ENCODE measurements at places on chromosomes 1 and 21.

- H3K27ac ChIP-seq = no peak overlapping the region
- no peaks in the 10 kb centered on the region for H3K4me1 ChIP-seq
- no peaks in the 10 kb centered on the region for H3K27me3 ChIP-seq
- H3K36me3 ChIP-seq = no peaks in the 10 kb centered on the region
- no peak overlapping the region for H3K4me3 ChIP-seq
- peak; percentile 12 for DNase-seq
Observed at GRCh38 chr1:211625040-211625439, 46.1 kb upstream of the SLC30A1 start.

GRCh38 chr1:109229531-109230127, 15.9 kb downstream of the SARS1 start:
- no peak overlapping the region for H3K4me3 ChIP-seq
- H3K27me3 ChIP-seq = no peaks in the 10 kb centered on the region
- H3K27ac ChIP-seq = no peak overlapping the region
- DNase-seq = no peak
- H3K4me1 ChIP-seq = peaks cover 6% of the 10 kb centered on the region
- H3K36me3 ChIP-seq = peaks cover 67% of the 10 kb centered on the region

GRCh38 chr1:48069662-48070395, 72.6 kb upstream of the TRABD2B start:
- H3K4me3 ChIP-seq = no peak overlapping the region
- no peak for DNase-seq
- H3K27me3 ChIP-seq = peaks cover 32% of the 10 kb centered on the region
- no peaks in the 10 kb centered on the region for H3K4me1 ChIP-seq
- H3K27ac ChIP-seq = no peak overlapping the region

DNA sequence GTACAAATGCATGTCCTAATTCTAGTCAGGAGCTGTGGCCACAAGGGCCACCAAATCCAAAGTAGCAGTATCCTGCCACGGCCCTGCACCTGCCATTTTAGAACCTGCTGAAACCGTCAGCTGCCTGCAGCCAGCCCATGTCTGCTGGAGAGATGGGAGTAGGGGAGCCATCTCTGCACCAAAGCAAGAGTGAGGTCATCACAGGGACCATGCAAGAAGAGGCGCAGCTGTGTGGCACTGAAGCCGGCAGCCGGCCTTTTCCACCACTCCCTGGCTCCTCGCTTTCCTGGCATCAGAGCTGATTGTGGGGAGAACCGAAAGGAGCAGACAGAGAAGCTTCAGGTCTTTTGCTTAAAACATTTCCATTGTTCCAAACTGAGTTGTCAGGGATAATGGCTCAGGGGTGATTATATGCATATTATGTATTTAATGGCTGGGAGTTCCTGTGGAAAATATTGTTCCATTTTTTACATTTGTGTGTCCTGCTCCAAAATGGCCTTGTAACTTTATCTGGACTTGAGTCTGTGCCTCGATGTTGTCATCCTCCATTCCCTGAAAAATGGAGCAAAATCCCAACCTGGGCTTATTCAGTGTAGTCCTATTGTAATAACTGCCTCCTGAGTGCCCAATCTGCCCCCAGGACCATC, 18.7 kb upstream of the NBL1 start:
- no peak overlapping the region for H3K27ac ChIP-seq
- no peak overlapping the region for H3K4me3 ChIP-seq
- peaks cover 3% of the 10 kb centered on the region for H3K4me1 ChIP-seq
- no peak for DNase-seq
- no peaks in the 10 kb centered on the region for H3K27me3 ChIP-seq

- H3K27me3 ChIP-seq = no peaks in the 10 kb centered on the region
- H3K4me3 ChIP-seq = peak overlapping the region; percentile 5
- peak; percentile 45 for DNase-seq
- peaks cover 3% of the 10 kb centered on the region for H3K36me3 ChIP-seq
- H3K4me1 ChIP-seq = peaks cover 41% of the 10 kb centered on the region
- peak overlapping the region; percentile 6 for H3K27ac ChIP-seq
Observed at GRCh38 chr1:108080448-108080847, 115.5 kb upstream of the VAV3 start.

- no peaks in the 10 kb centered on the region for H3K4me1 ChIP-seq
- H3K4me3 ChIP-seq = no peak overlapping the region
- no peak overlapping the region for H3K27ac ChIP-seq
- H3K27me3 ChIP-seq = peaks cover 9% of the 10 kb centered on the region
Observed at GRCh38 chr1:226327761-226328162, 18.8 kb upstream of the LIN9 start.

GRCh38 chr1:167502192-167502551, 16.2 kb downstream of the CD247 start:
- peaks cover 66% of the 10 kb centered on the region for H3K36me3 ChIP-seq
- H3K4me1 ChIP-seq = peaks cover 83% of the 10 kb centered on the region
- no peaks in the 10 kb centered on the region for H3K27me3 ChIP-seq
- peak overlapping the region; percentile 59 for H3K4me3 ChIP-seq

DNA sequence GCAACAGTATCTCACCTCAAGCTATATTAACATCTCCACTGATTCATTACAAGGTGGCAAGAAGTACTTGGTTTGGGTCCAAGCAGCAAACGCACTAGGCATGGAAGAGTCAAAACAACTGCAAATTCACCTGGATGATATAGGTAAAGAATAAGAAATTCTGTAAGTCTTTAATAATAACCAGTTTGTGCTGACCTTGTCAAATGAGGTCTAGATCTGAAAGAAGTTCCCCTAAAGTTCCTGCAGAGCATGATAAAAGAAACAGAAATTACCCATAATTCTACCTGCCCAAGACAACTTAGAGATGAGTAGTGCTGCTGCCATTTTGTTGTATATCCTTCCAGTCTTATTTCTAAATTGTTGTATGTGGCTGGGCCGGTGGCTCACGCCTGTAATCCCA, 34.5 kb downstream of the IL23R start:
- peaks cover 16% of the 10 kb centered on the region for H3K36me3 ChIP-seq
- H3K4me3 ChIP-seq = no peak overlapping the region
- no peak overlapping the region for H3K27ac ChIP-seq
- peaks cover 9% of the 10 kb centered on the region for H3K4me1 ChIP-seq
- H3K27me3 ChIP-seq = no peaks in the 10 kb centered on the region
- no peak for DNase-seq

DNA sequence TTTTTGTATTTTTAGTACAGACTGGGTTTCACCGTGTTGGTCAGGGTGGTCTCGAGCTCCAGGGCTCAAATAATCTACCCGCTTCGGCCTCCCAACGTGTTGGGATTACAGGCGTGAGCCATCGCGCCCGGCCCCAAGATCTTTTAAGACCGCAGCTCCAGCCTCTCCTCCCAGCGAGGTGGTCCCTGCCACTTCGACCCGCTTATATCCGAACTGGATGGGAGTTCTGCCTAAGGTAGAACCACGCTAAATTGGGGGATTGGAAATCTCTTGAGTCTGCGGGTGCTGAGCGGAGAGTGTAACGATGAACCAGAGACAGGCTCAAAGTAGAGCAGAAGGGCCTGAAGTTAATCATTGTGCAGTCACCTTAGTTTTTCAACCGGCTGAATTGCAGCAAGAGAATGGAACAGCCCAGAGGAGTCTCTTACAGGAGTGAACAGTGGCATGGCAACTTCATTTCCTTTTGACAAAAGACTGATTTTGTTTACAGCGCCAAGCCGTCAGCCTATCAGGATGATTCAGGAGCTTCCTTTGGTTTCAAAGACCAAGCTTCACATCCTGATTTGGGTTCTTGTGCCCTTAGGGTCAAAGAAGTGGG, 726 bp upstream of the CYB5R1 start:
- H3K27me3 ChIP-seq = no peaks in the 10 kb centered on the region
- peaks cover 20% of the 10 kb centered on the region for H3K4me1 ChIP-seq
- peak overlapping the region; percentile 87 for H3K4me3 ChIP-seq
- no peak for DNase-seq
- H3K36me3 ChIP-seq = peaks cover 15% of the 10 kb centered on the region

GRCh38 chr1:230165536-230165935, 98.5 kb downstream of the GALNT2 start:
- no peaks in the 10 kb centered on the region for H3K36me3 ChIP-seq
- H3K27me3 ChIP-seq = no peaks in the 10 kb centered on the region
- no peak overlapping the region for H3K4me3 ChIP-seq
- H3K4me1 ChIP-seq = peaks cover 23% of the 10 kb centered on the region
- H3K27ac ChIP-seq = peak overlapping the region; percentile 39
- no peak for DNase-seq

DNA sequence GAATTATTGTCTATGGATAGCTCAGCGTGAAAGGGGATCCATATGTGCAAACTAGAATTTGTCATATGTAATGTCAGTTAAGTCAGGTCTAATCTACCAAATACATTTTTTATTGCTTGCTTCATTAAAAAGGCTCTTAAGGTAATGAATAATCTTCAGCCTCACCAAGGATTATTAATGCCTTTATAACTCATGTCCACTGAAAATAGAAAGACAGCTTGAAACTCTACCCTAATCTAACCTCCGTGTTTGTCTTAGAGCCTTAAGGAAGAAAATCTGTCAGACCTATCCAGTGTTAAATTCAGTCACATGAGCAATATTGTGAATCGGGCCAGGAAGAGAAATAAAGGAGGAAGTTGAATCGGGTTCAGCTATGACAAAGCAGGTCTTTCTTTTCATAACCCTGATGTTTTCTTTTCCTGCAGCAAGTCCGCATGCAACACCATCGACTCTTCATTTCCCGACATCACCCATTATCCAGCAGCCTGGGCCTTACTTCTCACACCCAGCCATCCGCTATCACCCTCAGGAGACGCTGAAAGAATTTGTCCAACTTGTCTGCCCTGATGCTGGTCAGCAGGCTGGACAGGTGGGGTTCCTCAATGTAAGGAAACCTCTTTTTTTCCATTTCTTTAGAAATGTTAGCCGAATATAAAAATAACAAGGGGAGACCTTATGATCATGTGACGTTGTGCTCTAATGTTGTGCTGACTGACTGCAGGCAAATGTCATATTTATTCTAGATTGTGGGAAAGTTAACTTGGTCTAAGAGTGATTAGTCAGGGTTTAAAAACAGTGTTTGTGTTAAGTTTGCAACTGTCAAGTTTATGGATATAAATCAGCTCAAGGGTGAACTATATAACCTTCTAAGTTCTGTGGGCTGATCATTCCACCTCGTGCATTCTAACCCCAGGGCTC, 321.0 kb downstream of the TM2D1 start:
- DNase-seq = no peak
- no peak overlapping the region for H3K27ac ChIP-seq
- no peaks in the 10 kb centered on the region for H3K36me3 ChIP-seq
- no peaks in the 10 kb centered on the region for H3K4me1 ChIP-seq

DNA sequence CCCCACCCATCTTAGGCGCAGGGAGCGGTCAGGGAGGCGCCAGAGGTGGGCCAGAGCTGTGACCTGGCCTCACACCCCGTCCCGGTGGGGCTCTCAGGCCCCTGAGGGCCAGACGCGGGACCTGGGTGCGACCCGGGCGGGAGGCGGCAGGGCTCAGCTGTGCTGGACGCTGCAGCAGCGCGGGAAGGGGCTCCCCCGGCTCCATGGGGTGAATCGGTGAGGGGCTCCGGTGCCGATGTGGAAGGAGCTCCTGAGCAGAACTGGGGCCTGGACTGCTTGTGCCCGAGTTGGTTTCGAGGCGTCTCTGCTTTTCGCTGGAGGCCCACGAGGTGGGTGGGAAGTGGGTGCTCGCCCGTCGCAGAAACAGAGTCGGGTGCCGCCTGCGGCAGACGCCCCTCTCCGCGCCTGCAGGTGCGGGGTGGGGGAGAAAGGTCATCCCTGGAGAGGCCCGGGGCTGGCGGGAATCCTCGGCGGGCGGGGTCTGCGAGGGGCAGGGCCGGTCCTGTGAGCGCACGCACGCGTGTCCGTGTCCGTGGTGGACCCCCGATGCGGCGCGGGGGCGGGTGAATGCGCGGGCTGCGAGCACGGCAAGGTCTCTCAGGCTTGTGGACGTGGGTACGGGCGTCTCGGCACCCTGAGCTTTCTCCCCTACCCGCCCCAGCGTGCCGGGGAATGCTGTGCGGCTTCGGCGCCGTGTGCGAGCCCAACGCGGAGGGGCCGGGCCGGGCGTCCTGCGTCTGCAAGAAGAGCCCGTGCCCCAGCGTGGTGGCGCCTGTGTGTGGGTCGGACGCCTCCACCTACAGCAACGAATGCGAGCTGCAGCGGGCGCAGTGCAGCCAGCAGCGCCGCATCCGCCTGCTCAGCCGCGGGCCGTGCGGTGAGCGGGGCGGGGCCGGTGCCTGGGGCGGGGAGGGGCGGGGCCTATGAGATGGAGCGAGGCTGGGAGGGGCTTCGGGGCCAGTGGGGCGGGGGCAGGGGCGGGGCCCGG, 20.4 kb downstream of the AGRN start:
- H3K4me1 ChIP-seq = peaks cover 18% of the 10 kb centered on the region
- DNase-seq = peak; percentile 68
- peaks cover 46% of the 10 kb centered on the region for H3K27me3 ChIP-seq
- peak overlapping the region; percentile 74 for H3K4me3 ChIP-seq
- H3K36me3 ChIP-seq = peaks cover 11% of the 10 kb centered on the region
- peak overlapping the region; percentile 82 for H3K27ac ChIP-seq

GRCh38 chr21:26154753-26155152, 15.8 kb downstream of the APP start:
- no peaks in the 10 kb centered on the region for H3K36me3 ChIP-seq
- no peak overlapping the region for H3K27ac ChIP-seq

- H3K27ac ChIP-seq = no peak overlapping the region
- H3K27me3 ChIP-seq = peaks cover 66% of the 10 kb centered on the region
- no peak for DNase-seq
- no peak overlapping the region for H3K4me3 ChIP-seq
Observed at GRCh38 chr21:38982096-38982495, 176.4 kb downstream of the ETS2 start.

GRCh38 chr21:37365517-37366481, 774 bp upstream of the DYRK1A start:
- peaks cover 26% of the 10 kb centered on the region for H3K36me3 ChIP-seq
- no peaks in the 10 kb centered on the region for H3K27me3 ChIP-seq
- peak; percentile 56 for DNase-seq
- H3K4me3 ChIP-seq = peak overlapping the region; percentile 97
- peak overlapping the region; percentile 100 for H3K27ac ChIP-seq

DNA sequence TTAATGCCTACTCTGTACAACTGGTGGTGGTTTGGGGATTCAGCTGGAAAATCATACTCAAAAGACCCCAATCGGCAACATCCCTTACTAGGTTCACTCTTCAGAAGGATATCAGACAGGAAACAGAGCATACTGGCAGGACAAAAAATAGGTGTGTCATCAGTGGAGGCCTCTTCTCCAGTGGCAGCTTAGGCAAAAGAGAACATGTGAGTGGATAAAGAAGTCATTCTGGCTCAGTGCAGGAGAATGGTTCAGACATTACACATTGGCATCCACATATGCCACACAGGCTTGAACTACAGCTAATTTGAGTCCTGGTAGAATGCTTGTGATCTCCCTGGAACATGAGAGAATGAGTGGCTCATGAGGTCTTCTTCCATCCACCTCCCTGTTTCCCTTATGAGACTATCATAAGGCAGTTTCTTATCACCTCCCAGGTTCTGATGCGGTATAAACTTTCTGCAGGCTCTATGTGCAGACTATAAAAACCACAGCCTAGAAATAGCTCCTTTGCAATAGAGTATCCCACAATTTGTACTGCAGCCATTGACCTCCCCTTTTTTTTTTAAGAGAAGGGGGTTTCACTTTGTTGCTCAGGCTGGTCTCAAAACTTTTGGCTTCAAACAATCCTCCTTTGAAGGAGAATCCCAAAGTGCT, 24.7 kb downstream of the VAMP4 start:
- H3K4me1 ChIP-seq = peaks cover 6% of the 10 kb centered on the region
- no peaks in the 10 kb centered on the region for H3K27me3 ChIP-seq
- H3K4me3 ChIP-seq = no peak overlapping the region
- H3K36me3 ChIP-seq = peaks cover 4% of the 10 kb centered on the region

- H3K4me3 ChIP-seq = no peak overlapping the region
- H3K36me3 ChIP-seq = no peaks in the 10 kb centered on the region
- H3K27ac ChIP-seq = no peak overlapping the region
- no peaks in the 10 kb centered on the region for H3K4me1 ChIP-seq
Observed at GRCh38 chr1:208324005-208324404, 79.8 kb upstream of the PLXNA2 start.

Measured in effector memory CD8-positive, alpha-beta T cell (primary cell).